ENCODE measurements at places on chromosomes 5 and 9.

GRCh38 chr9:27276193-27277030 is 20.5 kb downstream of the EQTN start:
- ATAC-seq: no peak

DNA sequence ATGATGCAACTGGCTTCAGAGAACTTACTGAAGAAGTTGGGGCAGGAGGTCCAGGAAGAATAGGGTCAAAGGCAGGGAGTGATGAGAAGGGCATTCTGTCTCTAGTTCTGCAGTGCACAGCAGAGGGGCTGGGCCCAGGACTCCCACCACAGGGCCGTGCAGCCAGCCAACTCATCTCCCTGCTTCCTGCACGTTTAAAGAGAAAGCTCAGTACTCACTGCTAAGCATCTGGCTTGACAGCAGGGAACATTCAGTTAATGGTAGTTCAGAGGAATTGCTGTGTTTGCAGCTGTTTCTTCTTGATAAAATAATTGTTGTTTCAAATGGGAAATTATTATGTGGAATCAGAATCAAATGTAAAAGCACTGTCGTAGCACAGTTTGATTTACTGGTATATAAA is 25.6 kb upstream of the SCAMP1 start:
- ATAC-seq: no peak

DNA sequence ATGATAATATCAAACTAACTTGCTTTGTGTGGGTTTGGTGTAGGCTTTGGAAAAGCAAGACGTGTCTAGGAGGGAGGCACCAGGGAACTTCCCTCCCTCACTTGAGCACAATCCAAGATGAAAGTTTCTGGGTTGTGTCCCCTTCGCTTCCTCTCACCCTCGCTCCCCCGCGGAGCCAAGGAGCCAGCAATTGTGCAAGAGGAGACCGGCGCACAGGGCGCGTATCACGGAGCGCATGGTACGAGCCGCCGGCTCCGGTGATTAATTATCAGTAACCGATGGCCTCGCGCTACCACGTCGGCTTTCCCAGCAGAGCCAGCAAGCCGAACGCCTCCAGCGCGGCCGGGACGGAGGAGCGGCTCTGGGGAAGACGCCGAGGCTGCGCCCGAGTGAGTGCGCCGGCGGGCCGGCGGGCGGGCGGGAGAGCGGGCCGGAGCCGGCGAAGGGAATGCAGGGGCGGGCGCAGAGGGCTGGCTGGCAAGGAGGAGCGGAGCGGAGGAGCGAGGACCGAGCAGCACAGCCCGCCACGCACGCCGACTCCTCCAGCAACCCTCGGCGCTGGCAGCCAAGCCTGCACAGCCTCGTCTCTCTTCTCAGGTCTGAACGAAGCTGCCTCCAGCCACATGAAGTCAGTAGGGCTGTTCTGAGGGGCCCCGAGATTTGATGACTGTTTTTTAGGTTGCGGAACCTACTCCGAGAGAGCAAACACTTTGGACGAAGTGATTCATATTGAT is 143.6 kb downstream of the BNC2 start:
- peak; percentile 25 for ATAC-seq

GRCh38 chr9:19408316-19408692 is 505 bp upstream of the ACER2 start:
- no peak for ATAC-seq
